Sciatic nerve (tissue), 2 donors: ENCODE measurements at places on chromosomes 12 and 14.

- DNase-seq, result no peak
These were observed 6.3 kb upstream of the LTBP2 start for GRCh38 chr14:74618078-74618952.

DNA sequence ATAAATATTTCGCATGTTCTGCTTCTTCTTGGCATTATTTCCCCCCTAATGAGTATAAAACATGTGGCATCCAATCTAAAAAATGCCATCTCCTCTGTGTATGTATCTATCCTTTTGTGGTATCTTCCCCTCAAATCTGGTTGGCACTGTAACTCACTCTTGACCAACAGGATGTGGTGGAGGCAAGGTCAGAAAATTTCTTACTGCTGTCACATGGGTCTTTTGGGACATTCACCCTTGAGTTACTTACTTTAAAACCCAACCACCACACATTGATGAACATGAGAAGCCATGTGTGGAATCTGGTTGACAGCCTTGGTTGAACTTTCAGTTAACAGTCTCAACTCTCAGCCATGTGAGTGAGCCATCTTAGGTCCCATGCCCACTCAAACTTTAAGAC, 516.9 kb downstream of the SLC16A7 start:
- DNase-seq, result no peak

- DNase-seq, result no peak
These were observed 56.0 kb upstream of the HSPB8 start for GRCh38 chr12:119122751-119123150.

DNA sequence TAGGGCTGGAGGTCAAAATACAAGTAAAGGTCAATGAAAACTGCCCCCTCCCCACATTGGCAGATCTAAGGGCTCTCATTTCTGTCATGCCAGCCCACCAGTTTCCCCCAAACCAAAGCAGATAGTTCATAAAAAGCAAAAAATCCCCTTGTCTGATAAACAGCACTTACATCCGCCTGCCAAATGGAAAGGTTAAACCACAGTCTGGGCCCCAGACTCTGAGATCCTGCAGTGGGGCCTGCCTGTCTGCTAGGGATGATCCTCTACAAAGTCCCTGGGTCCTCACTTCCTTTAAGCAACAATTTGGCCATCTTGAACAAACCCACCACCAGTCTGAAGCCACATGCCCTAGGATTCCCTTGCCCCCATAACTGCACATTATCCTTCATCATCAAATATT, 9.7 kb upstream of the RPS26 start:
- no peak for DNase-seq

- DNase-seq, result no peak
These were observed 291.1 kb downstream of the SYT1 start for GRCh38 chr12:79155683-79156082.

- peak; percentile 78 for DNase-seq
These were observed 613 bp downstream of the ARHGEF40 start for GRCh38 chr14:21070610-21071224.

DNA sequence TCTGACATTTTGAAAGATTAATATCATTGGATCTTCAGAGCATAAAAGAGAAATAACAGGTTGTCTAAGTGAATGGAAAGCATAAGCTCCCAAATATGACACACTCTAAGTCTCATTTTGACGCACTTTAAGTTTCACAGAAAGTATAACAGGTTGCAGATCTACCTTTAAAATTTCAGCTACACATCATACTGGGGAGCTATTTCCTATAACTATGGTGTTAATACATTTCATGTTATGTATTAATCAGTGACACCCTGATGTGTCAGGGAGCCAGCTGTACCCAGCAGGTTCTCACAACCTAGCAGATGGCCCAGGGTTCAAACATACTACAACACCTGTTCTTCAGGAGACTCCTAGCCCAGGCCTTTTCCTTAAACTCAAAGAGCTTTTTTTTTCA, 31.1 kb upstream of the TMX1 start:
- no peak for DNase-seq

DNA sequence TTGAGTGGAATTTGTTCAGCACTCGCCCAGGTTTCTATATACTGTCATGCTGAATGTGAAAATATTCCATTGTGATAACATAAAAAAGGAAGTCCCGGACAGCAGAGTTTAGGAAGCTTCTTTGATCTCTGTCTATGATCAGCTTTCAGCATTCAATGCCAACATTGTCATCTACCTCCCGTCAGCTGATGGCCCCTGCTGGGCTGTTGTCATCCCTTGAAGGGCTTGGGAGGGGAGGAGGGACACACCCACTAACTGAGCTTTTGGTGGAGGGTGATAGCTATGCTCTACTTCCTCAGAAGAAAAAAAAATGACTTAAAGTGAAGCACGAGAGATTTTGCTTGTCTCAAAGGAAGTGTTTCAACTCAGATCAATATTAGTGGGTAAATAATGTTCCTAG, 4.7 kb upstream of the KRT77 start:
- no peak for DNase-seq

GRCh38 chr12:1138691-1139090, 147.7 kb downstream of the ERC1 start:
- no peak for DNase-seq

- no peak for DNase-seq
These were observed 215.0 kb upstream of the USP15 start for GRCh38 chr12:62045211-62045610.

- DNase-seq, result no peak
These were observed 19.9 kb downstream of the MAP4K5 start for GRCh38 chr14:50512463-50512862.

DNA sequence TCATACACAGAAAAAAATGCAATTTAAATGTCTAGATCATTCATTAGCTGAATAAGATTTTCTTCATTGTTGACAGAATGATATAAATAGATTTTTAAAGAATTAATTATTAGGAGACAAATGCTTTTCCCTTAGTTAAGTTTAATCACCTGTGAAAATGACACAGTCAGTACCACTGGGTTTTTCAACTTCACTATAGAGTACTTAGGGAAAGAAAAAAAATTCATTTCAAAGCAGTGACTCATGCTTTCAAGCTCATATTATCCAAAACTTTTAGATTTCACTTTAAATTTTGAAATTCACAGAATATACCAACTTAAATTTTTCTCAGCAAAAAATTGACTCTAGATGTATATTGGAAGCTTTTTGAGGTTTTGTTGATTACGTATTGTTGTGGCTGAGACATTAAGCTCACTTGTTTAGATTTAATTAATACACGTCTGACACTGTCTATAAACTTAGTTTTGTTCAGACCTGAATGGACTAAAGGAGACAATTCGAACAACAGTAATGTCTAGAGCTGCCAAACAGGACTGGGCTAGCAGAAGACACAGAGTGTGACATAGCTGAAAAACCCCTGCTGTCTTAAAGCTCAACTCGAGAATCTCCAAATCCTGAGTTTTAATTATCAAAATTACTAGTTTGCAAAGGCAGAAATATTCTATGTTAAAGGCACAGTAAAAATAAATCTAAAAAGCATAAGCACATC, 1.6 kb downstream of the MGAT4C start:
- no peak for DNase-seq

- no peak for DNase-seq
These were observed 9.1 kb downstream of the C12orf76 start for GRCh38 chr12:110039085-110039807.

GRCh38 chr12:101051901-101052550, 158.0 kb downstream of the SLC5A8 start:
- no peak for DNase-seq

DNA sequence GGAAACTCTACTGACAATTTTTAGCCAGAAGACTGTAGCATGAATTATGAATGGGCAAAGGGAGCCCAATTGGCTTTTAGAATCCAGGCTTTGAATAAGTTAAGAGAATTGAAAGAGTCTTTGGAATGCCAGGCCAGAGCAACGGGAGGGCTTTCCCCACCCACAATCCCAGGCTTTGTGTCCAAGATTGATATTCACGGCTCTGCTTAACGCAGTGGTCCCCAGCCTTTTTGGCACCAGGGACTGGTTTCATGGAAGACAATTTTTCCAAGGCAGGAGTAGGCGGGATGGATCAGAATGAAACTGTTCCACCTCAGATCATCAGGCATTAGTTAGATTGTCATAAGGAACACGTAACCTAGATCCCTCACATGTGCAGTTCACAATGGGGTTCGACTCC, 79.6 kb downstream of the EPS8 start:
- DNase-seq, result no peak

DNA sequence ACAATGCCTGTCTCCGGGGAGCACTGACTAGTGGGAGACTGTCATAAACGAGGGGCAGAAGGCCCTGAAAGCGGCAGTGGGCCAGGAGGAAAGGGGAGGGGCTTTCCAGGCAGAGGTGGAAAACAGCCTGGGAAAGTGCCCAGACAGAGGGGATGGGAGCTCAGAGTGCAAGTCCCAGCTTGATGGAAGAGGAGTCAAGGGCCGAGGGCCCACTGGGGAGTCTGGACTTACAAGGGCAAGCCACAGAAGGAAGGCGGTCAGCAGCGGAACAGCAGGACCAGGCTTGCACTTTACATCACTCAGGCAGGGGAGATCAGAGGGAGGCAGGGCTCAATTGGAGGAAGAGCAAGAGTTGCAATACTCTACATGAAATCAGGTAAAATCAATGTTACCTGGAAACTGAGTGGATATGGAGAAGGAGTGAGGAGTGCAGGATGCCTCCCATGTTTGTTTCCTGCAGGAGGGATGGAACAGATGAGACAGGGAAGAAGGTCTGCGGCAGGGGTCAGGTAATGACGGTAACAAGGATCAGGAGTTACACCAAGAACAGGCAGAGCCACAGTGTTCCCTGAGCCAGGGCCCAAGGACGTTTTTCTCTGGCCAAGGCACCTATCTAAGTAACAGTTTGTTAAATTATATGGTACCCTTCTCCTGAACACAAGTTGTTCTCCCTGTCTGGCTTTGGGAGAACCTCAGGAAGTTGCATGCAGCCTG, 23.8 kb downstream of the PXN start:
- DNase-seq, result no peak

GRCh38 chr12:117968826-117969659, at the start of gene KSR2:
Gene KSR2 (minus strand): TSS chr12:117968990. CDS start chr12:117968255, 735 bp downstream.
- DNase-seq, result no peak

GRCh38 chr12:71704920-71705319, 19.0 kb downstream of the TMEM19 start:
- DNase-seq, result no peak

- DNase-seq, result no peak
These were observed 41.8 kb downstream of the EFCAB11 start for GRCh38 chr14:89912667-89913211.

- DNase-seq, result no peak
These were observed 129.1 kb downstream of the KITLG start for GRCh38 chr12:88451205-88451604.

GRCh38 chr14:94517641-94518257, 8.5 kb upstream of the SERPINA12 start:
- DNase-seq, result no peak

- DNase-seq, result no peak
These were observed 26.3 kb downstream of the KRT18 start for GRCh38 chr12:52975204-52975603.

DNA sequence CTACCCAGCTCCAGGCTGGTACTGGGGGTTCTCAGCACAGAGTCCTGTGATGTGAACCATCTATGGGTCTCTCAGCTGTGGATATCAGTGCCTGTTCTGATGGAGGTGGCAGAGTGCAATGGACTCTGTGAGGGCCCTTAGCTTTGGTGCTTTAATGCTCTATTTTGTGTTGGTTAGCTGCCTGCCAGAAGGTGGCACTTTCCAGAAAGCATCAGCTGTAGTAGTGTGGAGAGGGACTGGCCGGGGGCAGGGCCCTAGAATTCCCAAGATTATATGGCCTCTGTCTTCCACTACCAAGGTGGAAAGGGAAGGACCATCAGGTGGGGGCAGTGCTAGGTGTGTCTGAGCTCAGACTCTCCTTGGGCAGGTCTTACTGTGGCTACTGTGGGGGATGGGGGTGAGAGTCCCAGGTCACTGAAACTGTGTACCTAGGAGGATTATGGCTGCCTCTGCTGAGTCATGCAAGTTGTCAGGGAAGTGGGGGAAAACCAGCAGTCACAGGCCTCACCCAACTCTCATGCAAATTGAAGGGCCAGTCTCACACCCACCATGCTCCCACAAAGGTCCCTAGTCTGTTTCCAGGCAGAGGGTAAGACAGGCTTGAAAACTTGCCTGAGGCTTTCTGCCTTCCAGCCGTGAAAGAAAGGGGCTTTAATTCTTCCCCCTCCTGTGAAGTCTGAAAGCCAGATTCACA, 878.1 kb downstream of the C12orf50 start:
- no peak for DNase-seq

DNA sequence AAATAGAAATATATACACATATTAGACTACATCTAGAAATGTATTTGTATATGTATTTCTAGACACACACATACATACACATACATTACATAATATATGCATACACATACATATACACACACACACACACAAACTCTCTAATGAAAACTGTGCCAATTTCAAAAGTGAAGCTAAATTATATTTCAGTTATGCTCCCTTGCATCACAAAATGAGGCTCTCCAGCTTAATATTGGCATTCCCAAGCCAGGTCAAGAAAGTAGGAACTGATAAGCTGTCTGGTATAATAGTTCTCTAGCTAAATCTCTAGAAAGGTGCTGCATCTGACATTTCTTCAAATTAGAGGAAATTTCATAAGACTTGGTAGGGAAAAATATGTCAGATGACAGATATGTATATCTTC, 56.9 kb downstream of the GARIN6 start:
- DNase-seq, result no peak

DNA sequence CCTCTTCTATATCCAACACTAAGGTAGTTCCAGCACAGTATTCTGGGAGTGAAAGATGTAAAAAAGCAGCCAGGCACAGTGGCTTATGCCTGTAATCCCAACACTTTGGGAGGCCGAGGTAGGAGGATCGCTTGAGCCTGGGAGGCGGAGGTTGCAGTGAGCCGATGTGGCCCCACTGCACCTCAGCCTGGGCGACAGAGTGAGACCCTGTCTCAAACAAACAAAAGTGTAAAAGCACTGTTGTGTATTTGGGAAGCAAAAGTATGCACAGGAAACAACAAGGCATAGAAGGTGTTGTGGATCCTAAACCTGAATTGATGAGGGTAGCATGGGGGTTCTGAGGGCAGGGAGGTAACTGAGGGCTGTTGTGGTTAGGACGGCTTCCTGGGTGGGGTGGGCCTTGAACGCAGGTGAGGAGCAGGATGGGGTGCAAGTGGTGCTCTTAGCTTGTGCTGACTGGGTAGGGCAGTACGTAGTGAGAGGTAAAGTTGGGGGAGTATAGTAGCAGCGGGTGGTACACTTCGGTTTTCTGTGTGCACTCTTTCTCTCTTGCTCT, 64.2 kb downstream of the RASSF3 start:
- DNase-seq, result no peak

GRCh38 chr12:3713483-3713882, 39.4 kb downstream of the CRACR2A start:
- DNase-seq, result no peak

DNA sequence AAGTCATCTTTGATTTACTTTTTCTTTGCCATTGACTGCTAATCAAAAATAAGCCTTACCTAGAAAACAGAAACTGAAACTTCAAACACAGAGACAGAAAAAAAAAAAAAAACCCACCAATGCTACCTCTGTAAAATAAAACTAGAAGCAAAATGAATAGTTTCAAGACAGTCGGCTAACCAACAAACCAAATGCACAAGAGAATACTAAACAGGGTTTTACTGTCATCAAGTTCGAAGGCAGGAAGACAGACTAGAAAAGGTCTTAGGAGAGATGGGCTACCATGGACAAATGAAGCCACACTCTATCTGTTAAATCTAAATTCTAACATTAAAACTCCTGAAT, 59.5 kb downstream of the SEL1L start:
- DNase-seq, result no peak

GRCh38 chr12:76183459-76184186, 99.1 kb upstream of the NAP1L1 start:
- DNase-seq, result no peak
